ENCODE measurements at places on chromosomes 3 and 15. TPM values are rescaled to one million over a fixed set of nuclear protein-coding genes. Genes with fewer than 3 reads are reported as not detected.

Gene CPA3
- total RNA-seq, result not detected

Gene HCLS1
- total RNA-seq, result not detected

Gene WNT7A
- total RNA-seq, result not detected

Gene KLF15
- 7.2 TPM for total RNA-seq

DNA sequence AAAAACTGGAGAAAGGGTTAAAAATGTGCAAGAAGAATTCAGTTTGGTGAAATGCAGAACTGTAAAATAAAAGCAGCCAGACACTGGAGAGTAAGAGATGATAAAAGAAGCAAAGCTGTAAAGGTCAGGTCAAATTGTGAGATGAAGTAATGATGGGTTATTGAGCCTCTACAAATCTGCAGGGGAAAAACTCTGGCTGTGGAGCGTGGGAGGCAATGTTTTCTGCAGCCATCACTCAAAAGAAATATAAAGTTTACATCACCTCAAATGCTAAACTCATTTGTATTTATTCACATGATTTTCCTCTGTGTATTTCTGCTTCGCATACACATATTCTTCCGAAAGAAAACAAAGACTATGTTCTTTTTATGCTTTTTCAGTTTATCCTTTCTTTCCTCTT lies 158.8 kb upstream of the GPR149 start:
- no peak for DNase-seq

DNA sequence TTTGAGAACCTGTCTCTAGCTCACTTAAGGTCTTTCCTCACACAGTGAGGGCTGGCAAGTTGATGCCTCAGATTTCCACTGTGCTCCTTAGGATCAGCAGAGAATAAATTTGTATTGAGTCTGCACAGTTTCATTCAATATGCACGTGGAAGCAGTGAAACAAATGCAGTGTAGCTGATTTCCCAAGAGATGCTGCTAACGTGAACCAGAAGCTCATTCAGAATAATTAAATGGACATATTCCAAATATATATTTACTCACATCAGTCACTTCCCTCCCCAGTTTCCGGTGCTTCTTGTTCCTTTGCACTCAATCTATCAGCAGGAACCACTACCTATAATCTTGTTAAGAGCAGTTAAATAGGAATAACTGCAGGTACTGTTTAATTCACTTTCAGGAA lies 86.1 kb downstream of the UNC13C start:
- no peak for DNase-seq

DNA sequence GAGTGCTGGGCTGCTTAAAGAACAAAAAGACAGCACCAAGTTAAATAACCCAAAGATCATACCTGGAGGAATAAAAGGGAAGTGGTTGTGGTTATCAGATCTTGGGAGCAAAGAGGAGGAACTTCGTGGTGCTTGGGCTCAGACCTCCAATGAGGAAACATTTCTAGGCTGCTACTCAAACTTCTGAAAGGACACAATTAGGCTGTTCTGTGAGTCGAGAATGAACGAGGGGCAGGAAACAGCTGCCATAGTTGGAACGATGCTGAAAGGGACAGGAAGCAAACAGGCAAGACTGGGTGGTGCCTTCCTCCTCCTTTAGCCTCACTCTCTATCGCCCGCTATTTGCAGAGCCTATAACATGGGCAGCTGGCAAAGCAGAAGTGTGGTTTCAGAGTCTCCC lies 276.3 kb upstream of the ARRDC4 start:
- no peak for DNase-seq

DNA sequence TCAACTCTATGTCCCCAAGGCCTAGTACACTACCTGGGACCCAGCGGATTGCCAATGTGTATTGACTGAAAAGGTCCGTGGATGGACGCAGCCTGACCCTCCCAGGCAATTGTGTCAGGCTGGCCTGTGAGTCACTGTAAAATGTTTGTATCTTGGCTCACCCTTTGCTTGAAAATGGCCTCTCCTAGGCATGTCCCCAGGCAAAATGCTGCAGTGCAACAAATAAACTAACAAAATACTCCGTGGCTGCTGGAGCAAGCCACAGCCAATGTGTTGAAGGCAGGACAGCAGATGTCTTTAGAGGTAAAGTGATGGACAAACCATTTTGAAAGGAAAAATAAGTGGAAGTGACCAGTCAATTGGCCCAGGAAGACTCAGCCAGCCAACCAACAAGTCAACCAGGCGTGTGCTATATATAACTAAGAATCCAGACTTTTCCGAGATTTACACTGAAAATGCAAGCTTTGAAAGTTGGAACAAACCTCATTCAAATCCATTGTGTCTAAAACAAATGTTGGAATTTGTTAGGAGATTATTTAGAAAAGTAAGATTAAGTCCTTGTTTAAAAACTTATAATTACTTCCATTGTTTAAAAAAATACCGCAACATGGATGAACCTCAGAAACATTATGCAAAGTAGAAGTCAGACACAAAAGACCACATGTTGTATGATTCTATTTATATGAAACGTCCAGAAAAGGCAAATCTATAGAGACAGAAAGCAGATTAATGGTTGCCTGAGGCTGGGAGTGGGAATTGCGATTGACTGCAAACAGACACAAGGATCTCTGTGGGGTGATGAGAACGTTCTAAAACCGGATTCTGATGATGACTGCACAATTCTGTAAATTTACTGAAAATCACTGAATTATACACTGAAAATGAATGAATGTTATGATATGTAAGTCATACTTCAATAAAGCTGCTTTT lies 191.2 kb downstream of the TLE3 start:
- no peak for DNase-seq

All from neural progenitor cell (in vitro differentiated cells).